Bronchial epithelial cell (primary cell): ENCODE measurements at places on chromosomes 13 and 19.

GRCh38 chr13:73513751-73514150, 454.9 kb downstream of the KLF5 start:
- DNase-seq: peak; percentile 87

DNA sequence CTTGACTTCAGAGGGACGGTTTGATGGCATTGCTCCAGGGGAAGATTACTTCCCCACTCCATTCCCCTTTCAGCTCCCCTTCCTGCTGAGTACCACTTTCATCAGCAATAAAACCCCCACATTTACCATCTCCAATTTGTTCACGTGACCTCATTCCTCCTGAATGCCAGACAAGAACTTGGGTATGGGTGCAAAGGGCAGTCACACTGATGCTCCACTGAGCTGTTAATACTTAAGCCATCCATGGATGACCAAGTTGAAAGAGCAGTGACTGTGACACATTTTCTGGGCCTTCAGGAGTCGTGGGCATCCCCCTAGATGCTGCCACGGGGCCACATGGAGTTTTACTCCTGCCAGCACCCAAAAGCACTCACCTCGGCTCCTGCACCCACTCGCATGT, 93.1 kb downstream of the STOML3 start:
- no peak for DNase-seq

- no peak for DNase-seq
Measured at GRCh38 chr13:112111239-112111857, 44.4 kb downstream of the SOX1 start.

DNA sequence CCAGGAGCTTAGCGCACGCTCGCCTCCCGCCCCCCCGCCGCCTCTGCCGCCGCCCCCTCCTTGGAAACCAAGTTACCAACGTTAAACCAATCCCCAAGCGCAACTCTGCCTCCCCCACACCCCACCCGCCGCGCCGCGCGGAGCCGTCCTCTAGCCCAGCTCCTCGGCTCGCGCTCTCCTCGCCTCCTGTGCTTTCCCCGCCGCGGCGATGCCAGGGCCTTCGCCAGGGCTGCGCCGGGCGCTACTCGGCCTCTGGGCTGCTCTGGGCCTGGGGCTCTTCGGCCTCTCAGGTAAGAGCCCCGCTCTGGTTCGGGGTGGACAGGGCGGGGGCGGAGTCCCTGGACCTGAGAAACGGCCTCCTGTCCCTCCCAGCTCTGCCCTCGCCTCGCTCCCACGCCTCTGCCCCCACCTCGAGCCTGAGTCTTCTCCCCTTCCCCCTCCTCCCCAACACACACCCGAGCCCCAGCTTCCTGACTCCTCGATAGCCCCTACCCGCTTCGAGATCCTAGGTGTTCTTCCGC, at the start of gene ICAM5:
TSS of gene ICAM5 (plus strand) at position 117 of the 521 bp plus-strand sequence. CDS start at position 209, 92 bp downstream.
- peak; percentile 27 for DNase-seq

DNA sequence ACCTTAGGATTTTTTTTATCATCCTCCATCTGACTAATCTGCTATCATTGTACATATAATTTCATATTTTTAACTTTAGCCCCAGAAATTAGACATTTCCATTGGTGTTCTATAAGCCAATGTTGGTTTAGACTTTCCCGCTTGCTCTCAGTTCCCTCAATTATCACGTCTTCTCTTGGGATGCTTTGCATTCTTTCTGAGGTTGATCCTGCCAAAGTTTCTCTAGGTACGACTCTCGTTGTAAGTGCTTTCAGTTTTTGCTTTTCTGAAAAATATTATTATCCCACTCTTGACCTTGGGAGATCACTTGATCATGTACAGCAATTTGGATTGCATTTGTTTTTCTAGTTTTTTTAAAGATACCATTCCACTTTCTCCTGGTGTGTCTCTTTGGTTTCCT, 270.2 kb downstream of the IRS2 start:
- DNase-seq: no peak

DNA sequence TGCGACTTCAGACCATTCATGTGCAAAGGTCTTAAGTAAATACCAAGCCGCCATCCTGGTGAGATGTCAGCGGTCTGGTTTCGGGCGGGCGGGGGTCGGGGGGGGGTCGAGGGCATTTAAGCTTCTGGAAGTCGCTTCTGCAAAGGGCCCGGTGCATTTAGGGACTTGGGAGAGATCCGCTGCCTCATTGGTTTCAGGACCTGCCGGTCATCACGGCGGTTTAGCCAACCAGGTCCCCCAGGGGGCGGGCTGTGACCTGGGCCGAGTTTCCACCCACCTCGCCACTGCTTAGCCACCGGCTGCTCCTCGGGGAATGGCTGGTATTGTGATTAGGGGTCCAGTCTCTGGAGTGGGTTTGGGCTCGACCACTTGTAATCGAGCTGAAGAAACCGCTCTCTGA, 7.8 kb downstream of the ANKLE1 start:
- peak; percentile 57 for DNase-seq
